Effector memory CD4-positive, alpha-beta T cell (primary cell): ENCODE measurements at places on chromosomes 5 and 9.

GRCh38 chr9:107547303-107547702, 57.7 kb upstream of the KLF4 start:
- H3K4me1 ChIP-seq: no peaks in the 10 kb centered on the region
- no peak overlapping the region for H3K4me3 ChIP-seq
- no peaks in the 10 kb centered on the region for H3K36me3 ChIP-seq
- no peak for DNase-seq

GRCh38 chr5:138901716-138902115, 26.6 kb upstream of the LRRTM2 start:
- H3K4me1 ChIP-seq: no peaks in the 10 kb centered on the region
- H3K27me3 ChIP-seq: no peaks in the 10 kb centered on the region
- H3K27ac ChIP-seq: no peak overlapping the region
- H3K36me3 ChIP-seq: peaks cover 7% of the 10 kb centered on the region
- H3K4me3 ChIP-seq: no peak overlapping the region
- no peak for DNase-seq

GRCh38 chr5:116681334-116682013, 106.9 kb upstream of the SEMA6A start:
- DNase-seq: no peak
- no peak overlapping the region for H3K27ac ChIP-seq
- no peak overlapping the region for H3K4me3 ChIP-seq
- H3K27me3 ChIP-seq: no peaks in the 10 kb centered on the region
- H3K4me1 ChIP-seq: no peaks in the 10 kb centered on the region

DNA sequence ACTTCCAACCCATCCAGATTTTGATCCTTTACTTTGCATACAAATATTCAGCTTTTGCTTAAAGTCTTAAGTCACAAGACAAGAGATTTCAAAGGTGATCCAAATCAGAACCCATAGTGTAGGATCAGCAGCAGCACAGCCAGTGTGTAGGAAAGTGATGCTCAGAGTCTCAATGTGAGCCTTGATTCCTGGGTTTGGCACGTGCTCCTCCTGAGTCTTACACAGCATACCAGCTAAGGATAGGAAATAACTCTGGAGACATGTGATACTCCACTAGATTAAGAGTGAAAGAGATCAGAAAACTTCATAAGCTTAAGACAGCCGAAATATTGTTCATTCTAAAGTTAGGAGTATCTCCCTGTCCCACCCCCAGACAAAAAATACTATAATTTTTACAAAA, 344.9 kb downstream of the SEMA5A start:
- H3K4me3 ChIP-seq: no peak overlapping the region
- no peak overlapping the region for H3K27ac ChIP-seq
- no peaks in the 10 kb centered on the region for H3K27me3 ChIP-seq

GRCh38 chr5:36442352-36442751, 140.7 kb upstream of the RANBP3L start:
- no peak overlapping the region for H3K4me3 ChIP-seq
- no peaks in the 10 kb centered on the region for H3K27me3 ChIP-seq
- no peaks in the 10 kb centered on the region for H3K4me1 ChIP-seq
- no peak for DNase-seq
- H3K36me3 ChIP-seq: no peaks in the 10 kb centered on the region
